ENCODE measurements at places on chromosomes 11 and 22.
A peak's percentile ranks its signal among the peaks of the same experiment; 100 is the strongest.

GRCh38 chr11:19864141-19865140 is 151.8 kb downstream of the NAV2 start:
- peak; percentile 15 for DNase-seq

DNA sequence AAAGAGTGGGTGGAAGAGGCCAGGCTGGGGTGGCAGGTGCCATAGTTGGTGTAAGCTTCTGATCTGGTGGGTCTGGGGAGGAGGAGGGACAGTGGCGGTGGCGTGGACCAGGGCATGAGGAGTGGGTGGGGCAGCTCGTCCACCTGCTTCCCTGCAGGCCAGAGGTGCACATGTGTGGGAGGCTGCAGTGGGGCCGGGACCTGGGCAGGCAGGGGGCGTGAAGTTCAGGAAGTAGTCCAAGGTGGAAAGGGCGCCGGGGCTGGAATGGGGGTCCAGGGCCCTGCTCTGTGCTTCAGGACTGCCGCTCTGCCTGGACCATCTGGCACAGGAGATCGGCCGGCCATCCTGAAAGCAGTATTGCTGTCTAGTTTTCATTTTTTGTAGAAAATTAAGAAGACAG is 15.9 kb downstream of the RIBC2 start:
- DNase-seq: no peak

- no peak for DNase-seq
Measured at GRCh38 chr22:26444777-26445176, 15.7 kb downstream of the ASPHD2 start.

DNA sequence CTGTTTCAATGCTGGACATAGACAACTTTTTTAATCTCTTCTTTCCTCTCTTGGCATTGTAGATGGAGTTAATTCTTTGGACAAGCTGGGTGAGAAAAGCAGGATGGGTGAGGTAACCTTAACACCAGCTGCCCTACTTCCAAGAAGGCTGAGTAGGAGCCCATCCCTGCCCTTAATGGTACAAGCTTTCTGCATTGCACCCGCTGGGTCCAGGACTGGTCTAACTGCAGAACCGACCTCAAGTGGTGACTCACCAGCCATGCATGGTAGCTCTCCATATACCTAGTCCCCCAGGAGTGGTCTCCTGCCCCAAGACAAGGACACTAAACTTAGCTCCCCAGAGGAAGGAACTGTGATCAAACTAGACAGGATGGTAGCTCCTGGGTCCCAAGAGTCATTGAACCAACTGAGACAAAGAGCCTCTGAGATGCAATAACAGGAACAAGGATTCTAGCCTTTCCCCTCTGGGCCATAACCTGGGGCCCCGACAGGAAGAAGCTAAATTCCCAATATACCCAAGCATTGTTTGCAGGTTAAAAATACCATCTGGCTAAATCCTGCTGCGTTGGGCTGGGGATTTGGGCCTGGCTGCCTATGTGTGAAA is 32.1 kb downstream of the RPL27A start:
- DNase-seq: no peak

DNA sequence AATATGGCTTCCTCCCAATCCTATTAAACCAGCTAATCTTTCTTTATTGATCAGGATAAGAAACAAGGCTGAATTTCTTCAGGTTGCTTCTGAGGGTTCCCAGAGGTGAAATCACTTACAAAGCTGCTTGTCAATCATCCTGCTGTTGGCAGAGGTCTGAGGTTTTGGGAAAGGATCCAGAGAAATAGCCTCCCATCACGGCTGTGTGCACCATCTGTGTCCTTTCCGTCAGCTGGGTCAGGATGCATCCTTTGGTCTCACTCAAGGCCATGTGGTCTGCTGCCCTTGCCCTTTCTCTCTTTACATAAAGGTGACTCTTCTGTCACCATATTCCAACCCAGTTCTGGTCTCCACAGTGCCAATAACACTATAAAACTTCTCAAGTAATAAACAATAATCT is 113.4 kb upstream of the TEAD1 start:
- DNase-seq: no peak

- no peak for DNase-seq
Measured at GRCh38 chr11:61866231-61866957, 25.0 kb downstream of the FADS3 start.

DNA sequence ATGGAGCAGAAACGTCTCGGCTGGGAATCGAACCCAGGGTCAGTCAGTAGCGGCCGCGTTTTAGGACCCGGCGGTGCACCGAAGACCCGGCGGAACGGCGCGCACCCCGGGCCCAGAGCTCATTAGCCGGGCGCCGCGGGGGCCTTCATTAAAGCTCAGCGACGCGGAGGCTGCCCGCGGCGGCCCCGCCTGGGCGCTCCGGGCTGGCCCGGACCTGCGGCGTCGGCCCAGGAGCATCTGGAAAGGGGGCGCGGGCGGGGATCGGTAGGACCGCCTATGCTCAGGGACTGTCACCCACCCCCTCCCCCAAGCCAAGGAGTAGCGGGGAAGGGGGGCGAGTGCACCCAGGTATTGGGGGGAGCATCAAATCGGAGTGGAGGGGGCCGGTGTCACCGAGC is 52.2 kb downstream of the CYTH4 start:
- DNase-seq: no peak

DNA sequence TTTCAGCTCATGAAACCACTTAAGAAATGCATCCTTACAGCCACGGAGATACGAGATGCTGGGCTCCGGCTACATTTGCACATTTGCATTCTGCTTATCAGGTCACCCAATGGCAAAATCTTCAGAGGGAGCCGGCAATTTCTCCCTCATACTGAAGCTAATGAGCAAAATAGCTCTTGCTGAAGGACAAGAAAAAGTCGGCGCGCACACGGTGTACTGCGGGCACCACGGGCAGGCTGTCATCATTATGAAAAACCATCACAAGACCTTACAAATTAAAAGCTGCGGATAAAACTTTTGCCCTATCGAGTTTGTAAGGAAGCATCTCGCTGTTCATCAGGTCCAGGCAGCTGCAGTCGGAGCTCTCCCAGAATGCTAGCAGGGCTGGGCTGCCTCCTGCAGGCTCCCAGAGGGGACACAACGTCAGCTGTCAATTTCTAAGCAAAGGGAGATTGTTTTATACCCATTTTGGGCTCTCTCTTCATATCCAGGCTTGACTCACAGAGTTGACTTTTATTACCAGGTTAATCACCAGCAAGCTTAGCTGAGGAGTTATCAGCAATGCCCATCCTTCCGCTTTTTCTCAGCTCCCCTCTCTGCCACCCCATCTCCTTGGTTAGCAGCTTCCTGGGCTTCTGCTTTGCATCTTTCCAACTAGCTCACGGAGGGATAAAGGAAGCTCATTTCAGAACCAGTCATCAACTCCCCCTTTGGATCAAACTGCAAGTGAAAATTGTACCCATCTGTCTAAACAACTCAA is 375.1 kb downstream of the OPCML start:
- no peak for DNase-seq

- no peak for DNase-seq
Measured at GRCh38 chr11:9852465-9852864, 188.6 kb downstream of the SWAP70 start.

DNA sequence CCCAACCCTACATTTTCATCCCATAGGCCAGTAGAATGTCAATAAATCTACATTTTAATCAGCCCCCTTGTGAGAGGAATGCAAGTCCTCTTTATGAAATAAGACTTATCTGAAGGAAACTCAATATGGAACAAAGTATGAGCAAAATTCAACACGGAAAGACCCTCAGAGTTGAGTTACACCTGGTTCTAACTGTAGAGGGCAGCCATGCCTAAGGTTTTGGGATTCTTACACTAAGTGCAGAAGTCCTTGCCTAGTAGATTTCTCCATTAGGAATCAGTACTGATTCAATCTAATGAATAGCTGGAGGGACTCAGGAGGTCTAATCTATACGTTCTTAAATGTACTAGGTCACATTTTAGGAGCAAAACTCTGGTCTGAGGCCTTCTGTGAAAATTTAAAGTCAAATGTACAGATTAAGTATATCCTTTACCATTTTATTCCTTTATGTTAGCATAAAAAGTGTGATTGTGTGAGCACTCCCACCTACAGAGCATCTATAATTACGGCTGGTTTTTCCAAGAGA is 904.5 kb downstream of the DLG2 start:
- DNase-seq: no peak

- no peak for DNase-seq
Measured at GRCh38 chr11:119218141-119218878, 12.2 kb downstream of the CBL start.

GRCh38 chr11:75542088-75542438 is 16.3 kb upstream of the GDPD5 start:
- DNase-seq: no peak

DNA sequence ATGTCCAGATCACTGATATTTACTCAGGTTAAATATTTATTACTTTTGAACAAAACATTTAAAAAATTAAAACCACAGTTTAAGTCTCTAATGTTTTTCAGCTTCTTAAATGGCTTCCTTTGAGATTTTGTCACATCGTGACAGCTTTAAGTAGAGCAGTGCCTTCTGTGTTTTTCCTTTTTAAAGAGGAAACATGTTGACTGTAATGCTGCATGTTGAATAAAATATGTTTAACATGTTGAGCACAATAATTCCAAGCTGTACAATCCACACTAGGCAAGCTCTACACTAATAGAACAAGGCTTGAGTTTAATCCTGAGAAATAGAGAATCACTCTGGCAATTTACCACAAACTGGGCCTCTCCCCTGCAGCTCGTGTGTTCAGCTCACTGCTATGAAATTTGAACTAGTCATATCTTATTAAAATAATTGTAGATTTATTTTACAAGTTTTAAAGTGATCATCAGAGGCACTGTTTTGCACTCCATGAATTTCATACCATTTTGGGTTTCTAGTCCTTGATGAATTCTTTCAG is 368.3 kb downstream of the SOX6 start:
- no peak for DNase-seq

DNA sequence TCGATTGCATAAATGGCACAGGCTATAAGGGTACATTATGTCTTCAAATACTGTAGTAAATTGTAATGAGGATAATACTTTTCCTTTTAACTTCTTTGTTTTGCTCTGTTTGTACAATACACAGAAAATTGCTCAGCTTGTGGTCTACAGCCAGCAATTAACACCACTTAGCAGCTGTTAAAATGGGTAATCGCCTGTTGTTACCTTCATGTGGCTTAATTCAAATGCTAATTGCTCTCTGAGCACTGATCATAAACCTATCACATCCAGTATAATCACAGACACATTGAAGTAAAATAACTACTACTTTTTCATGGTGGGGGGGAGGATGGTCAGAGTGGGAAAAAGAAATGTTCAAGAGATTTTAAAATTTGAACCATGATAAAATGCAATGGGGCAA is 1164.1 kb upstream of the CNTN5 start:
- DNase-seq: peak; percentile 90

- no peak for DNase-seq
Measured at GRCh38 chr11:77020734-77021133, 13.5 kb upstream of the B3GNT6 start.

DNA sequence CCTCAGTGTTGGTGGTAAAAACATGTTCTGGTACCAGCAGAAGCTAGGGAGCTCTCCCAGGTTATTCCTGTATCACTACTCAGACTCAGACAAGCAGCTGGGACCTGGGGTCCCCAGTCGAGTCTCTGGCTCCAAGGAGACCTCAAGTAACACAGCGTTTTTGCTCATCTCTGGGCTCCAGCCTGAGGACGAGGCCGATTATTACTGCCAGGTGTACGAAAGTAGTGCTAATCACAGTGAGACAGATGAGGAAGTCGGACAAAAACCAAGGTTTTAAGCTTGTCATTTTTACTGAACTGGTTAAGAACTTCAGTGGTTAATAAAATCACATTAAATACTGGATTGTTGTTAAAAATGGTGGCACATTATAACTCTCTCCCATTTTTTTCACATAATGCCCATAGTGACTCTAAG is 42.6 kb upstream of the VPREB1 start:
- DNase-seq: no peak

GRCh38 chr11:14789879-14790484 is 102.0 kb downstream of the CYP2R1 start:
- no peak for DNase-seq

DNA sequence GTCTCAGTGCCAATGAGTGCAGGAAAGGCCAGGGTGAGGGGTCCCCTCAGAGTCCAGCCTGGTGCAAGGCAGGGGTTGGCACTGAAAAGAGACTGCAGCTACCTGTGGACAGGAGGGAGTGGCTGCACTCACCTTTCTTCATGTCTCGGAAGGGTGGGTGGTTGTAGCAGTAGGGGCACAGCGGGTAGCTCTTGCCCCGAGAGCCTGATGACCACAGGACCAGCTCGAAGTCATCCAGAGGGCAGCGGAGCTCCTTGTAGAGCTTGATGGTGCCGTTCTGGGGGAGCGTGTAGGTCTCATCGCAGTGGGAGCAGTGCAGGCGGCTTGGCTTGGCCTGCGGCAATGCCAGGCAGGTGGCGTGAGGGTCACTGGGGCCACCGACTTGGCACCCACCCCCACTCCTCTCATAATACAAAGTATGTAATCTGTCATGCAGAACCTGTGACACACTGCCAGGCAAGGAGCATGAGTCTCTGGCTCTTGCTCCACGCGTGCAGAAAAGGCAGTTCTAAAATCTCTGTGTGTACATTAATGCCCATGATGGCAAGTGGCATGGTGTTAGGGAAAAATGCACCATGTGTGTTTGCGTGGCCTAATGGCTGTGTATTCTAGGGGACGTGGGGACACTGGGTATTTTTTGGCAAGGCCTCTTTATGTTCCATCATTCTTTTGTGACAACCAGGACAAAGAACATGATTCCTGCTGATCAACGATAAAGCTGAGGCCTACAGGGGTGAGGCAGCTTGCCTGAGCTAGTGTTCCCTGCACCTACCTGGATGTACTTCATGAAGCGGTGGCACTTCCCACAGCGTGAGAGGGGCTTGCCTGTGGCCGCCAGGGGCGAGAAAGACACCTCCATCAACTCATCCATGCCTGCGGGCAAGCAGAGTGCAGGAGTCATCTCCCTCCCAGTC is 6.0 kb upstream of the PPM1F start:
- DNase-seq: no peak

GRCh38 chr11:57735619-57736298 is 5.5 kb upstream of the SELENOH start:
- DNase-seq: no peak

DNA sequence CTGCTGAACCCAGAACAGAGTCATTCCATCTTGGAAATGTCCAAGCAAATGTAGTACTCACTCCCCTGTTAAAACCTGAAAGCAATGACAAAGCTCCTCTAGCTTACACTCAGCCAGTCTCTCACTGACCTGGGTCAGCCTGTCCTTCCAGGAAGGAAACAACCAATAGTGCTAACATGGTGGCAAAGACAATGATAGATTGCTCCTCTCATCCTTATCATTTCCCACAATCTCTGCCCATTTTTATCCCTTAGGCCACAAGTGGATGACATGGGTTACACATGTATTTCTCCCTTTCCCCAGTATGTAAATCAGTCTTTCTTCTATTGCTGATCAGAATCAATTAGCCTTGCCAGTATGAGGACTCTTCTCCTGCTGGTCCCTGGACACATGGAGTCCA is 154.6 kb upstream of the SESN3 start:
- DNase-seq: no peak

- no peak for DNase-seq
Measured at GRCh38 chr11:48011798-48012391, 31.5 kb downstream of the PTPRJ start.

GRCh38 chr22:32132783-32133182 is 26.3 kb downstream of the C22orf42 start:
- no peak for DNase-seq

GRCh38 chr22:29343313-29343805 is 27.9 kb upstream of the RASL10A start:
- DNase-seq: no peak
